ENCODE measurements at places on chromosomes 1 and 21.

- DNase-seq: no peak
These were observed 24.6 kb upstream of the PEX19 start for GRCh38 chr1:160309571-160309970.

GRCh38 chr1:91685994-91686393 lies 185.3 kb downstream of the CDC7 start:
- no peak for DNase-seq

DNA sequence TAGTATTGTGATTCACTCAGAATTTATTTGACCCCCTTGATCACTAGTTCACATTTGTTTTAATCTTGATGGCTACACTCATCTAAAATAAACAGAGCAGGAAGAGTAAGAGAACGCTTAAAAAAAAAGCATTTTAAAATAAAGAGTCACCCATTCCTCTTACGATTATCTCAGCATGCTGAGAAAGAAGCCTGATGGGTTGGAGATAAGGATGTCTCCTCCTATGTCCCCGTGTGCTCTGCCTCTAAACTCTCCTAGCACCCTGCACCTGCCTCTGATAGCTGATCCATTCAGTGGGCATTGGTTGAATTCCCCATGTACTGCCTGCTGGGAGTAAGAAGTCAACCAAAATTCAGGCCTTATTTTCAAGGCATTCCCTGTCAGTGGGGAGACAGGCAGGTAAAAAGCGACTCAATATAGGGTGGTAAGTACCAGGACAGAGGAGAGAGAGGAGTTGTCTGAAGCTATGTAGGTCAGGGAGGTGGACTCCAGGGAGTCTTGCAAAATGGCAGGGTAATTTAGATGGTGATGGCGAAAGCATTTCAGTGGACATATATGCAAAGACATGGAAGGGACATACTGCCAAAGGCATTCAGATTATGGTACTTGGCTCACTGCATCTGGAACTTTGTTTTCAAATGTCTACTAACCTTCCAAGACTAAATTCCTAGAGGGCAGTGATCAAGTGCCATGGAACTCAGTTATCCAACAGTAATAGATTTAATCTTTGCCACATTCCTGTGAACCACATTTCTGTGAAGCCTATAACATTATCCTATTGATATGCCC lies 18.4 kb downstream of the ELAVL4 start:
- DNase-seq: no peak

DNA sequence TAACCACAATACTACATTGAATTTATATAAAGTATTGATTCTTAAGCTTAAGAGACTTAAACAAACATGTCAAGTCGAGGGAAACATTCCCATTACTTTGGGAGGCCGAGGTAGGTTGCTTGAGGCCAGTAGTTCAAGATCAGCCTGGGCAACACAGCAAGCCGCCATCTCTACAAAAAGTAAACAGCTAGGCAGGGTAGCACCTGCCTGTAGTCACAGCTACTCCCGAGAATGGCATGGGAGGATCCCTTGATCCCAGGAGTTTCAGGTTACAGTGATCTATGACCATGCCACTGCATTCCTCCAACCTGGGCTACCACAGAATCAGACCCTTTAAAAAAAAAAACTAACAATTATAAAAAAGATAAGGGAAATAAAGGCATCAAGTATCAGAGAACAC lies 50.4 kb downstream of the EIF4G3 start:
- no peak for DNase-seq

- no peak for DNase-seq
These were observed 1.0 kb upstream of the MFN2 start for GRCh38 chr1:11979028-11979850.
